ENCODE measurements at places on chromosomes 12 and 14.

- DNase-seq = no peak
These were observed 218.9 kb upstream of the SFSWAP start for GRCh38 chr12:131491916-131492490.

- DNase-seq = no peak
These were observed 905 bp downstream of the CISTR start for GRCh38 chr12:53750812-53751335.

- no peak for DNase-seq
These were observed 39.6 kb upstream of the ITPR2 start for GRCh38 chr12:26872625-26873024.

DNA sequence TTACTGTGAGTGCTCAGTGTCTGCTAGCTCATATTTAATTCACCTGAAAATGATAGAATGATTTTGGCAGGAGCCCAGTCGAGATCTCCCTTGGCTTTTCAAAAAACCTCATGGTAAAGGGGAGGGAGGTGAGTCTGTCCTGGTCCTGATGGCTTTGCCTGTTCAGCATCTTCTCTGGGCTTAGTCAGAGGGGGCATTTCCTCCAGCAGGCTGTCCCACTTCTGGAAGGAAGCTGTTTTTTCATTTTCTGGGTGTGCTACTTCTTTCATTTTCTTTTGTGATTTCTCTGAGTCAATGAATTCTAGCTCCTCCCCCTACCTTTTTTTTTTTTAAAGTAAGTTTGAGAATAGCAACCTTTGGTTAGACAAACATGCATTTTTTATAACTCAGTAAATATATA is 58.8 kb downstream of the TMX1 start:
- no peak for DNase-seq

DNA sequence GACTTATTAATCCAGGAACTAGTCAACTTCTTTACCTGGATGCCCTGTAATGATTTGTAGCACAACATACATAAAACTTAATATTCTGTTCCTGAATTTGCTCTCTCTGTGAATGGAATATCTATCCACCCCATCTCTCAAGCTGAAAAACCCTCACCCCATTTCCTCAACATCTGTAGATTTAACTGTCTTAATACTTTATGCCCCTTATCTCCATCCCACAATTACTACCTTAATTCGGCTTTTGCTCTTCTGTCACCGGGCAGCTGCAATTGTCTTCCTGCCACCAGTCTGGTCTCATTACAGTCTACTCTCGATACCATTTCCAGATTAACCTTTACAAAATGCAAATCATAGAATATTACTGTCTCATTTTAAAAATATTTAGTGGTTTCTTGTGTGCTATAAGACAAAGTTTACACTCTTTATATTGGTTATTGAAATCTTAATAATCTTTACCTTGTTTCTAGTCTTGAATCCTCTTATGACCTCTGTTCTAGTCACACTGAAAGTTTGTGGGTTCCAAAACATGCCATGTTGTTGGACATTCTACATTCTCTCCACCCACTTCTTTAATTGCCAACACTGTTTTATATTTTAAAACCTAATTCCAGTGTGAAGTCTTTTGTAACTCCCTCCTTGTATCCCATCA is 347.3 kb downstream of the RAD51B start:
- DNase-seq = no peak

DNA sequence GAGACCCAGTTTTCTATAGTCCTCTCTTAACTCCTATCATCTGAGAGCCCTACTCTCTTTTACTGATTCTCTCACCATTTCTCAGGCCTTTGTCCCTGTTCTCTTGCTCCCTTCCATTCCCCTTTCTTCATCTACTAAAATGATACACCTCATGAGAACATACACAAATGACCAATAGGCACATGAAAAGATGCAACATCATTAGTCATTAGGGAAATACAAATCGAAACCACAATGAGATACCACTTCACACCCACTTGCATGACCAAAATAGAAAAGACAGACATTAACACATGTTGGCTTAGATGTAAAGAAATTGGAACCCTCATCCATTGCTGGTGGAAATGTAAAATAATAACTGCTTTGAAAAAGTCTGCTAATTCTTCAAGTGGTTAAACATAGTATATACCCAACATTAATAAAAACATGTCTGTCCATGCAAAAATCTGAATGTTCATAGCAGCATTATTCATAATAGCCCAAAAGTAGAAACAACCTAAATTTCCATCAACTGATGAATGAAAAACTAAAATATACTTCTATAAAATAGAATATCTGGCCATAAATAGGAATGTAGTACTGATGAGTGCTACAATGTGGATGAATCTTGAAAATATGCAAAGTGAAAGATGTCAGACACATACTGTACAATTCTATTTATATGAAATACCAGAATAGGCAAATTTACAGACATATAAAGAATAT is 66.0 kb downstream of the DENND5B start:
- no peak for DNase-seq

GRCh38 chr14:49367696-49368095 is 218.5 kb downstream of the RPS29 start:
- no peak for DNase-seq

DNA sequence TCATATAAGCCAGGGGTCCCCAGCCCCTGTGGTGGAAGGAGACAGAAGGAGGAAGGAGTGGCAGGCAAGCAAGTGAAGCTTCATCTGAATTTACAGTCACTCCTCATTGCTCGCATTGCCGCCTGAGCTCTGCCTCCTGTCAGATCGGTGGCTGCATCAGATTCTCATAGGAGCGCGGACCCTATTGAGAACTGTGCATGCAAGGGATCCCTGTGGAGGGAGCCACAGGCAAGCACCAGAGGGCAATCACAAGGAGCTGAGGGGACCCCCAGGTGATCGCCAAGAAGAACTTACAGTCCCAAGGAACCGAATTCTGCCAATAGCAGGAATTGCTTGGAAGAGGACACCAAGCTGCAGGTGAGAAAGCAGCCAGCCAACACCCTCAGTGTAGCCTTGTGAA is 33.2 kb upstream of the VRK1 start:
- no peak for DNase-seq

DNA sequence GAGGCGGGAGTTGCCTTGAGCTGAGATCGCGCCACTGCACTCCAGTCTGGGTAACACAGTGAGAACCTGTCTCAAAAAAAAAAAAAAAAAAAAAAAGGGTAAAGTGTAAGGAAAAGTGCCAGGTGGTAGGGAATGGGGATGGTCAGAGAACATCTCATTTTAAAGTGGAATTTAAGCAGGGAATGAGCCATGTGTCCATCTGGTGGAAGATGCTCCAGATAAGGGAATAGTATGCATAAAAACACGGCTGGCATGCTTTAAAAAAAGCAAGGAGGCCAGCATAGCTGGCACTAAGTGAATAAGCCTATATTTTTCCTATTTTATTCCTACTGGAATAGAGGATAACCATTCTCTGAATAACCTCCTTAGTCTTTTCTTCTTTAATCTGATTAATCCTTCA is 33.7 kb downstream of the FAM186A start:
- DNase-seq = no peak

DNA sequence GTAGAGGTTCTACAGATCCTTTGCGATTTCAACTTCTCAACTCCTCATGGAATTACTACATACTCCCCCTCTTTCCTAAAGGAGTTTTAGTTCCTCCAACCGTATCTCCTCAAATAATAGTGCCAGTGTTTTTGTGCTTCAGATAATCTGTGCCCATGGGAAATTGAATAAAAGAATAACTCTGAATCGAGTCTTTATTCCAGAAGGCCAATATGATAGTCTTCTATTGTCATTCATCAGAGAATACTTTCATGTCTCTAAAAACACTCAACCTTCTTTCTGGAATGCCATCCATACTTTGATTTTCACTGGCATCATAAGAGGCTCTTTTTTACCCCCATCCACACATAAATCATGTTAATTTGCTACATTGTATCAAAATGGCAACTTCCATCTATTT is 911.3 kb upstream of the USP15 start:
- DNase-seq = no peak

- no peak for DNase-seq
These were observed 69.9 kb downstream of the PAH start for GRCh38 chr12:102847131-102847530.

- no peak for DNase-seq
These were observed 12.1 kb downstream of the SYNE3 start for GRCh38 chr14:95504135-95505029.

- no peak for DNase-seq
These were observed 39.6 kb upstream of the TRAF3 start for GRCh38 chr14:102737402-102738372.

DNA sequence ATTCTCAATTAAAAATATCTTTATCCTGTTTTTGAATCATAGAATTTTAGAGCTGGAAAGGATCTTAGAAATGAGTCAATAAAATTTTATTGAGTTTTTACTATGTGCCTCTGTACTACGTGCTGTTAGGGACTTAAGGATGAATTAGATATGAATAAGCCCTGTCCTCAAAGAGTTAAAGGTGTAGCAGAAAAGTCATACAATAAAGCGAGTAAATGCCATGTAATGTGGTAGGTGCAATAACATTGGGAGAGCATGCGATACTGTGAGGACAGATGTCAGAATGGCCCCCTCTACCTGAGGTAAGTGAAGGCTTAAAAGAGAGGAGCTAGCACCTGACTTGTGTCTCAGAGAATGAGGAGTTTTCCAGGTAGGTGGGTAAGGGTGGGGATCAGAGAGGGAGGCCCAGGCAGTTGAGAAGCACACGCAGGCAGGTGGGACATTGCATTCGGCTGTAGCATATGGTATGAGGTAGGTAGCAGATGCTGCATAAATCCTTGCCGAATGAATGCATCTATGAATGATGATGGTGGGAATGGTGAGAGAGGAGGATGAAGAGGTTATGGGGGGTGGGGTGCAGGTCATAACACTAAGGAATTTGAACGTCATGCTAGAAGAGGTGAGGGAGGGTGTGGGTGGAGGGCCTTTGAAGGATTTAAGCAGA is 35.4 kb upstream of the ATP23 start:
- no peak for DNase-seq

DNA sequence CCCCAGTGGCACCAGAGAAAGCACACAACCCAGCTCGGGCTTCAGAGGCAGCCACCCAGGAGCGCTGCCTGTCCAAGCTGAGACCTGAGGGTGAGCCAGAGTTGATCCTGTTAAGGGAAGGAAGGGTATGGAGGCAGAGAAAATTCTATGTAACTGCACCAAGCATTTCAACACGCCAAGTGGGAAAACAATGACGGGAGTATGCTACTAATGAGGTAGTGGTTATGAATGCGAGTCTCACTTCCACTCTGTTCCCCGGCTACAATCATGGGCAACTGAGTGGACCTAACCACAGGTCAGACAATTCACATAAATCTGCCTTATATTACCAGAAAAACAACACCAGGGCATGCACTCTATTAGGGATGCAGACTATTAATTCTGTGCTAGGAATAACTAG is 9.9 kb downstream of the ATG14 start:
- no peak for DNase-seq

All from Kasumi-1 (cell line).